ENCODE measurements at places on chromosomes 7 and 10.

GRCh38 chr10:110684800-110685446 lies 40.8 kb downstream of the RBM20 start:
- DNase-seq, result no peak

DNA sequence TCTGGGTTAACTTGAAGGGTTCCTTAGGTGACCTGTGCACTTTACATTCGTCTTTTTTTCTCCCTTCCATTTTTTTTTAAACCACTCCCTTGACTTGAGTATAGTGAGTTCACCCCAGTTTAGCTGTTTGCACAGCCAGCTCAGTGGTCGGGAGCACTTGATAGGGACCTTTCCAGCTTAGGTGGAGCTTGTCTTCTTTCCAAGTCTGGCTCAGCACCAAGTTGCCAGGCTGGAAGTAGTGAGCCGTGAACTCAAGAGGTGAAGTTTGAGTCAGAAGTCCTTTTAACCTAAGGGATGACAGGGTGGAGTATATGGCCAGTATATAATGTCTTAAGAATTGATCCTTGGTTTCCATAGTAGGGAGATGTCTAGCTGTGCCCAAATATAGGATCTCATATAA lies 7.2 kb downstream of the DNAH11 start:
- DNase-seq, result no peak

DNA sequence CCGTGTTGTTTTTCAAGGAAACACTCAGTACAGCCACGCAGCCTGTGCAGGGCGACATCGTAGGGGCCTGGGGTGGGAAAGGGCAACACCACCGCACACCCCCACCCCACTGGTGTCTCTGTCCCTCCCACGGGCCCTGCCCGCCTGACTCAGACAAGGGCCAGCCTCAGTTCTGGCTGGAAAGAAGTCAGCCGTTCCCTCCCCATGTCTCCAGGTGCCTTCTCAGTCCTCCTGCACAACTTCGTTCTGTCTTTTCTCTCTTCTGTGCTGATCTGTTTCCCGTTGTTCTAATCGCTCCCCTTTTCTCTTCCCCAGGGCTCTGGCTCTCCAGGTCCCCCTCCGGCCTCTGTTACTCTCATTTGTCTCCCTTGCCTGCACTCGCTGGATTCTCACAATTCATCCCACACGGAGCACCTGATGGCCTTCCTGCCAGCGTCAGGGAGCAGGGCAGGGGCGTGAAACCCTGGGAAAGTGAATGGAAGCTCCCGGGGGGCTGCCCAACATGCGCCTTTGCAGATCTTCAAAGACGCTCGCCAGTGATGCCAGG lies 97.7 kb downstream of the WDR37 start:
- no peak for DNase-seq

GRCh38 chr10:100006243-100006886 lies 3.4 kb downstream of the DNMBP start:
- DNase-seq, result no peak

DNA sequence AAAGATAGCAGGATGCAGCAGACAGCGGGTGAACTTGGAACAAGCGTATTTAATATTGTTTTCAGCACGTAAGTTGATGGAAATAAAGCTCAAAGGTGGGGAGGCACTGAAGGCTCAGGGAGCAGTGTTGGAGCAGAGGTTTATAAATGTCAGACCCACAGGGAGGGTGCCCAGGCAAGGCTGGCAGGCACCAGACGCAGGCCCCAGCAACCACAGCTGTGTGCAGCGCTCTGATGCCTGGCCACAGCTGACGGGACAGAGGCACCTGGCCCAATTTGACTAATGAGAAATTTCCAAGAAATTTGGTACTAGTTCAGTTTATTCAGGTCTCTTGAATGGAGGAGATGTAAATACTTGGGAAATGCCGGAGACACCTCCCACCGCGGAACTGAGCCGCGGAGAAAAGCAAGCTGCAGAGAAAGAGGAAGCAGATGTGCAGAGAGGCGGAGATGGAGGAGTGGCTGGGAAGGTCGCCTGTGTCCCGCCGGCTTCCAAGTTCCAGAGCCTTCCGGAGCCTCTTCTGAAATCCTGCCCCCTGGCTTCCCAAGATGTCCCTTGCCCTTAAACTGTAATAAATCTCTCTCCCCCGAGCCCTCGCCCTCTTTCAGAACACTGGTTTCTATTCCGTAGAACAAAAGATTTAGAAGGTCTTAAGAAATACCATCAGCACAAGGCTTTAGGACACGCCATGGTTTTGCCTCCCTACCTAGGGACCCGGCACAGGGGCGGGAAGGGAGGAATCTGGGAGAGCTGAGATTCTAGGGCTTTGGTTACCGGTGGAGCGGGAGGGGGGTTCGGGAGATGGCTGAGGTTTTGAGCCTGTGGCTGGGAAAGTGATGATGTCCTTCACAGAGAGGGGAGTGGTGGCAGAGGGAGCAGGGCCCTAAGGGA lies 38.4 kb upstream of the PLXNA4 start:
- no peak for DNase-seq

DNA sequence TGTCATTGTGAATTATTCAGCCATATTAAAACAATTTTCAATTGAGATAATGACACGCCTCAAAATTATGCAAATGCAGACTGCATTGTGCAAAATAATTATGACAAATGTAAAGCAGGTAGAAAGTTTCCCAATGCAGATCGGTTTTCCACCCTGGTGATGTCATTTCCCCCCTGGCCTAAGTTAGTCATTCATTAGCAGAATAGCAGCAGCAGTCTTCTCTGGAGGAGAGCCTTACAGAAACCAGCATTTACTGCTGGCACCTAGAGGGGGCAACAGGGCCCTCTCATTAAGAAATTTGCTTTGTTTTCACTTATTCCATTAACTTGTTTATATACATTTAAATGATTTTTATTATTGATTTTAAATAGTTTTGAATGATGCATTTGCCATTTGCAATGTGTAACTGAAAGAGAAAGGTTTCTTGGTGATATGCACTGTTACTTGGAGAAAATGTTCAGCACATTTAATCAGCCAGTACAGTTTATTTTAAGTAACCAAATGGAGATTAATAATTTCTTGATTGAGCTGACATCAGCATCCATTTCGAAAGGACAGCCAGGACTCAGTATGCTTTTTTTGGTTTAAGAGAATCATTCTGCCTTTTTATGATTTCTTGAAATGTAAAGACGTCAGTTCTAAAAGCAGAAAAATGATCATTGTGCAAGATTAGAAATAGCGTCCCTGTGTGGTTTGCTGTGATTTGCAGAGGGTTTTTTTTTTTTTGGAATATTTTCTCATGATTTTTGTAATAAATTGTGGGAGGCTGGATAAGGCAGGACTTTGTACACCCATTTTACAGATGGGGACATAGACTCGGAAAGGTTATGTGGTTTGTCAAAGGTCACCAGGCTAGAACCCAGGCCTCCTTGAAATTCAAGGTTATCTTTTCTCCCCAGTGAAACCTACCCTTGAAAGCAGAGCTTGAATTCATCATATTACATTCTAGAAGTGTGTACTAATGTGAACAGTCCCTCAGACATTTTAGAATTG lies 3.5 kb downstream of the ARID5B start:
- DNase-seq, result no peak

DNA sequence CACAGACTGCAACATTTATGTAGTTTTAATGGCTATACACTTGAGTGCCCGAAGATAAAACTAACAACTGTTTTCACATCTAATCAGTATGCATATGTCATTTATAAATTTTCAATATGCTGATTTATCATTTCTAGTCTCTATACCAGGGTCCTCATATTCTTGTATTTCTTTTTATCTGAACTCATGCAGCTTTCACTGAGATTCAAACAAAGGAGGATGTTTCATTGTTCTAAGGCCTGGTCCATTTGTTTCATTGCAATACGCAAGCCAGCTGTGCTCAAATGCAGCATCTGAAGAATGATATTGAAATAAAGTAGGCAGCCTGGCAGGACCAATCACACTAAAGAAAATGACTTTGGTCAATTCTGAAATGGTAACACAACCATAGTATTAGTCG lies 31.7 kb downstream of the MAGI2 start:
- DNase-seq, result no peak

- DNase-seq, result no peak
Observed at GRCh38 chr7:157682946-157683746, 346.3 kb downstream of the DNAJB6 start.

DNA sequence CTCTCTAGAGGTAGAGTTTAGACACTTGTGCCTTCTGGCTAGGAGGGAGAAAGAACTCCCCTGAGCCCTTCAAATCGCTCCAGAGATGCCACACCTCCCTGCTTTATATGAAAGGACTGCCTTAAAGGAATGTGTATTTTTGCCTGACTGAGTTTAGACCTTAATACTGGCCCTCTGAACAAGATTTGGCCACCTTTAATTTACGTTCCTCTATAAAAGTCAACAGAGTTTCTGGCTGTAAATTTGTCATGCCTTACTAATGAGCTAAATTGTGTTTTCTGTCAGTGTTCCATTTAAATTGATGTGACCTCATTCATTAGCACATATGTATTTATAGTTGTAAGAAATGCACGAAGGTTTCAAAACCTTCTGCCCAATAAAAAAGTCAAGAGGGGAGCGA lies 48.0 kb downstream of the SEMA3C start:
- no peak for DNase-seq

GRCh38 chr10:88366772-88367171 lies 216.3 kb downstream of the RNLS start:
- DNase-seq, result no peak

- no peak for DNase-seq
Observed at GRCh38 chr10:129766611-129767550, 197.2 kb downstream of the EBF3 start.

DNA sequence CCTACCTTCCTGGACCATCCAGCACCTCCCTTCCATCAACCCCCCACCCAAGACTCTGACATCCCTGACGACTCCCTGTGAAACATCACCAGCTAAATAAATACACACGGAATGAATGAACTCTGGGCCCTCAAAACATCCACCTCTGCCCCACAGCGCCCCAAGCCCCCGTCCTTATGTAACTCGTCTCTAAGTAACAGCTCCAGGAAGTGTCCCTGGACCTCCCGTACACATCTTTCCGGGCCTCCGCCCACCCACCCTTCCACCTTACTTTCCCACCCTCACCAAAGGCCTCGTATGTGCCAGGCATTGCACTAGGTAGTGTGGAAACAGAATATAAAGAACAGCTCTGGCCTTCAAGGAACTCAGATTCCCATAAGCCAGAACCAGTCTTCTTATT lies 27.7 kb upstream of the SLIT1 start:
- no peak for DNase-seq

GRCh38 chr7:142866361-142867096 lies 11.7 kb downstream of the EPHB6 start:
- no peak for DNase-seq
